ENCODE measurements at places on chromosomes 2 and 18.
A peak's percentile ranks its signal among the peaks of the same experiment; 100 is the strongest.

DNA sequence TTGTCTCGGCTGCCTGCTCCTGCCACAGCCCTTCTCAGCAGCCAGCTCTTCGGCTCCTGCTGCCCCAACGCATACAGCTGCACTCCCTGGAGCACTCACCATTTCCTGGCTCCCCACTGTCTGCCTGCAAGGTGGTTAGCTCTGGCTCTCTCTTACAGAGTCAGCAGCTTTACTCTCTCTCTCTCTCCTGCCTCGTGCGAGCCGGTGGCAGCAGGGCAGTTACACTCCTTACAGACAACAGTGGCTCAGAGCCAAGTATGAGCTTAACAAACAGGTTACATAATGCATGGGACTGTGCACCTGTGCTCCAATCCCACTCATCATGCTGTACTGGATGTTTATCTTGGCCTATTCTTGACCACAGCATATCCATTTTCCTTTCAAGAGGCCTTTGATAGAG is 47.4 kb upstream of the DNAJC10 start:
- no peak for DNase-seq

DNA sequence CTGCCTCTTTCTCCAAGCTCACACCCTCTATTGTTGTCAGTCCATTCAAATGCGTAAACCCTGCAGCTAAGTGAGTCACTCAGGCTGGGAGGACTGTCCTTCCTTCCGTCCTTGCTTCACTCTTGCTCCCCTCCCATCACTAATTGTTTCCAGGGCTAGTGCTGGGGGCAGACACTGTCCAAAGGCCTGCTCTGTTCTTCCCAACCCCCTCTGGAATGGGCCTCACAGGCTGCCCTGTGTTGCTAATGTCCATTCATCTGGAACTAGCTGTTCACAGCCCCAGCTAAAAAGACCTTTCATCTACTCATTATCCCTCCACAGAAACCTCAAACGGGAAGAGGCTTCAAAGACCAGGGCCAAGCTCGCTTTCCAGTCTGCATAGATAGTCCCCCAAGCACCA is 31.9 kb upstream of the NRP2 start:
- peak; percentile 13 for DNase-seq

DNA sequence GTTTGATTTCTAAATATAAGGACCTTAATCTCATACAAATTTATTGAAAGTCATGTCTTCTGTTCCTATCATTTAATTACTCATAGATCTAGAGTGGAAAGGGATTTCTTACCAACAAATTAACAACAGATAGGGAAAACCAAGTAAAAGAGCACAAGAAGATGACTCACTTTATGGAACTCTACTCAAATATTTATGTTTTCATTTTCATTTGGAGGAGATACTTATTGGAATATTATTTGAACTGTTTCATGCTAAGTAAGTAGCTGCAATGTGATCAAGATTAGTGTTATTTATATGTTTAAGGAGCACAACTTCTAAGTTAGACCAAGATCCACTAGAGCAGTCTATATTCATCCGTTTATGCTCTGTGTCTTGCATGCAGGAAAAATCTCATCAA is 1.3 kb downstream of the NT5C1B start:
- no peak for DNase-seq

- DNase-seq, result no peak
Measured at GRCh38 chr2:132726155-132726554, 56.1 kb upstream of the LYPD1 start.

DNA sequence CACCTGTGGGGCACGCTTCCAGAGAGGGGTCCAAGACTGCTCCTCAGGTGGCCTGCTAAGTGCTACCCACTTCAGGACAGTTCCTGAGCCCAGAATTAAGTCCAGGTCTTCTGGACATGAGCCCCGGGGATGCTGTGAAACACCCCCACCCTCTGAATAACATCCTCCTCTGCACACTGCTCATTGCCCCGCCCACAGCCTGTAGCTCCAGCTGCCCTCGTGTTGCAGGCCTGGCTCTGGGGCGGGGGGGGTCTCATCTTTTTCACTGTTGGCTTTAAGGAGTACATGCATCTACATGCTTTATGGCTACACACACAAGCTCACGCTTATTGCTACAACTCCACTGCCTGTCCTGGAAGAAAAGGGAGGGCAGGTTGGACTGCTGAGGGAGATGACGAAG is 92.8 kb downstream of the PTGR3 start:
- no peak for DNase-seq

GRCh38 chr2:2244508-2244907 is 86.6 kb downstream of the MYT1L start:
- DNase-seq, result no peak
